ENCODE measurements at places on chromosomes 12 and 14.

- DNase-seq = no peak
Observed at GRCh38 chr12:124386661-124387527, 92.0 kb downstream of the RFLNA start.

- no peak for DNase-seq
Observed at GRCh38 chr12:26121323-26122060, 3.3 kb downstream of the BHLHE41 start.

DNA sequence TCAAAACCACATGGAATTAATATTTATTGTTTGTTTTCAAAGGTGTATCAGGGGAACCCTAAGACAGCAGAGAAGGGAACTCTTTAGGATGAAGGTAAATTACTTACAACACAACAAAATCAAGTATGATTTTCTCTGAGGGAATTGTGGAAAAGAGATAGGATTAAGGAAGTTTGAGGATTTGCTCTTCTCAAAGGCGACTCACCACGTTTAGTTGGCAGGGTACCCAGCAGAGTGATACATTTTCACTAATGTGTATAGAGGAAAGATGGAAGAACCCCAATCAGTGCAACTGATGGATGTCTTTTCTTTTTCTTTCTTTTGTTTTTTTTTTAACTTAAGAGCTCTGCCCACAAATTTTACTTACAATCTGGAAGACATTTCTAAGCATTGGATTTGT lies 499.2 kb downstream of the CCER1 start:
- no peak for DNase-seq

DNA sequence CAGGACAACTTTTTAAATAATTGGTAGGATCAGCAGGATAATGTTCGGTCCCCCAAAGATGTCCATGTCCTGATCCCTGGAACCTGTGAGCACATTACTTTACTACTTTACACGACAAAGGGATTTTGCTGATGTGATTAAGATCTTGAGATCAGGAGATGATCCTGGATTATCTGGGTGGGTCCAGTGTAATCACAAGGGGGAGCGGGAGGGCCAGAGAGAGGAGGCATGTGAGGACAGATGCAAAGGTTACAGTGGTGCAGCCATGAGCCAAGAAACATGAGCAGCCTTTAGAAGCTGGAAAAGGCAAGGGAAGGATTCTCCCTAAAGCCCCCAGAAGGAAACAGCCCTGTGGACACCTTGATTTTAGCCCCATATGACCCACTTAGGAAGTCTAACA lies 33.1 kb downstream of the KCNK10 start:
- DNase-seq = no peak

- DNase-seq = no peak
Observed at GRCh38 chr12:52182898-52183543, 8.8 kb downstream of the KRT80 start.

DNA sequence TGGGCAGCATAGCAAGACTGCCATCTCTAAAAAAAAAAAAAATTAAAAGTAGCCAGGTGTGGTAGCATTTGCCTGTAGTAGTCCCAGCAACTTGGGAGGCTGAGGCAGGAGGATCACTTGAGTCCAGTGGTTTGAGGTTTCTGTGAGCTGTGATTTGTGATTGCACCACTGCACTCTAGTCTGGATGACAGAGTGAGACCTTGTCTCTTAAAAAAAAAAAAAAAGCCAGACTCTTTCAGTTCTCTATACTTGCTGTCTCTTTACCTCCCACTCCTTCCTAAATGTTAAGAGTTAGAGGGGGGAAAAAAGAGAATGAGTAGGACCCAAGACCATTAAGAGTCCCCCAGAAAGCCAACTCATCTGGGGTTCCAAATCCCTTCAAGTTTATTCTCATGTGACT lies 17.8 kb downstream of the EIF2S1 start:
- no peak for DNase-seq

DNA sequence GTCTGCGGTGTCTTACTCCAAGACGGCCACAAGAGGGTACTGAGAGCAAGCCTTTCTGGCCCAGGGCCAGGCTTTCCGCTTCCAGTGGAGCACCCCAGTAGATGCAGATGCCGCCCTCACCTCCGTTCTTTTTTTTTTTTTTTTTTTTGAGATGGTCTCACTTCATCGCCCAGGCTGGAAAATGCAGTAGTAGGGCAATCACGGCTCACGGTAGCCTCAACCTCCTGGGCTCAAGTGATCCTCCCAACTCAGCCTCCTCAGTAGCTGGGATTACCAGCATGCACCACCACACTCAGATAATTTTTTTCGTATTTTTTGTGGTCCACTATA lies 5.6 kb upstream of the LBHD2 start:
- peak; percentile 81 for DNase-seq

DNA sequence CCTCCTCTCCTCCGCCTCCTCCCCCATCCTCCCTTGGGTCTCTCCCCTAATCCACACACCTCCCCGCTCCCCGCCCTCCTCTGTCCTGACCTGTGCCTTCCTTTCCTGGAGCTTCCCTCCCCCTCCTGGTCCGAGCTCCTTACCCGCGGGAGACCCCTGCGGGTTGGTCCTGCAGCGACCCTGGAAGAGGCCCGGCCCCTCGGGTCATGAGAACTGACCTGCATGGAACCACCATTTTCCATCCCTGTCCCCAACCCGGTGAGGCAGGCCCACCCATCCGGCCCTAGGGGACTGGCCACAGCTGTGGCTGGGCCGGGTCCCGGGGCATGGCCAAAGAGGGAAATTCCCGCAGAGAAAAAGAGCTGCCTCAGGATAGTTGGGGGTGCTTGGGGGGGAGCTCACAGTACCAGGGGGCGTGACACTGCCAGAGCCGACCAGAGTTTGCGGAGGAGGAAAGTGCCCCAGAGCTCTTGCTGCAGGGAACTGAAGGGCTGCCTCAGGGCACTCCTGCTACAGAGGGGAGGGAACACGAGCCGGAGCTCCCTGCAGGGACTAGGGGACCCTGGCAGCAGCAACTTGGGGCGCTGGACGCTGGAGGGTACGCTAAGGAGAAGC lies 613 bp downstream of the ARHGEF40 start:
- peak; percentile 32 for DNase-seq

DNA sequence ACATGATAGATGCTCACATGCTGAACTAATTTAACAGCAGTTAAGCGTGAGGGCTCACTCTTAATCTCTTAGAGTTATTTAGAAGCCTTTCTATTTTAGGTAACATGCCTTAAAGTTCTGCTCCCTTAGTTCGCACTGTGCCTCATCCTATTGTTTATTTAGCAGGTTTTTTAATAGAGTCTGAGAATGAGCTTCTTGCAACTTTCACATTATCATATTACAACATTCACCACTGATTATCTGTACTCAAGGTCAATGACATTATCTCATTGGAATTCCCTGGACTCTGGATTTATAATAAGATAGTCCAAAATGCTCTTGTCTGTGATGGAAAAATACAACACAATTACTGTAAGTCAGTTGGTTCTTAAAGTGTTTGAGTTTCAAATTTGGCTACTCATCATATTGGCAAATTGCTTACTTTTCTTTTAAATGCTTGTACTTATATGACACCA lies 183.6 kb upstream of the SLC38A2 start:
- DNase-seq = no peak

- no peak for DNase-seq
Observed at GRCh38 chr12:1912580-1913376, 5.7 kb downstream of the CACNA2D4 start.
